Neural crest cell (in vitro differentiated cells): ENCODE measurements at places on chromosomes 11 and 22. TPM values are rescaled to one million over a fixed set of nuclear protein-coding genes. Genes with fewer than 3 reads are reported as not detected.

DNA sequence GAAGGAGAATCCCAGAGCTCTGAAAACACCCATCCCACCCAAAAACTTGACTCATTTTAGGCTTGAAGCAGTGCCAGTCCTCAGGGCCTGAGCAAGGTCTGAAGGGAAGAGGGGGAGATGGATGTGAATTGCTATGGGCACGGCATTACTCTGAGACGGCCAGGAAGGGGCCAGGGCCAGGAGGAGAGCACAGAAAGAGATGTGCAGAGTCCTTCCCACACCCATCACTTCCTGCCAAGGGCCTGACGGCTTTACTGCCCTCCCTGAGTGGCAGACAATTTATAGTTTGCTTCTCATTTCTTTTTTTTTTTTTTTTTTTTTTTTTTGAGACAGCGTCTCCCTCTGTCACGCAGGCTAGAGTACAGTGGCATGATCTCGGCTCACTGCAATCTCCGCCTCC lies 22.5 kb downstream of the TAB1 start:
- no peaks in the 10 kb centered on the region for H3K4me1 ChIP-seq
- no peak overlapping the region for H3K27ac ChIP-seq
- no peaks in the 10 kb centered on the region for H3K27me3 ChIP-seq
- DNase-seq: no peak
- H3K36me3 ChIP-seq: peaks cover 11% of the 10 kb centered on the region

DDIAS gene
- total RNA-seq: 22.1 and 23.2 TPM in 2 replicates

GRCh38 chr11:22976146-22976545 lies 115.9 kb upstream of the CCDC179 start:
- H3K36me3 ChIP-seq: peaks cover 3% of the 10 kb centered on the region
- H3K27me3 ChIP-seq: no peaks in the 10 kb centered on the region
- no peaks in the 10 kb centered on the region for H3K4me1 ChIP-seq
- H3K27ac ChIP-seq: no peak overlapping the region
- no peak for DNase-seq

FGF19 gene
- 0.21 and 0.34 TPM in 2 replicates for total RNA-seq

ZDHHC5 gene
- total RNA-seq: 42.7 and 50.1 TPM in 2 replicates

GRCh38 chr11:3161309-3161708 lies 3.8 kb downstream of the OSBPL5 start:
- no peak overlapping the region for H3K27ac ChIP-seq
- peak overlapping the region; percentile 92 for H3K4me3 ChIP-seq
- no peak for DNase-seq
- no peaks in the 10 kb centered on the region for H3K27me3 ChIP-seq
- H3K36me3 ChIP-seq: no peaks in the 10 kb centered on the region

PIH1D2 gene
- total RNA-seq: 3.6 and 4.5 TPM in 2 replicates

GRCh38 chr11:106389101-106389500 lies 311.6 kb downstream of the AASDHPPT start:
- no peaks in the 10 kb centered on the region for H3K27me3 ChIP-seq
- H3K4me3 ChIP-seq: no peak overlapping the region
- peaks cover 17% of the 10 kb centered on the region for H3K4me1 ChIP-seq
- peaks cover 3% of the 10 kb centered on the region for H3K36me3 ChIP-seq

GRCh38 chr22:35656284-35656752 lies 8.1 kb downstream of the APOL6 start:
- no peak overlapping the region for H3K27ac ChIP-seq
- DNase-seq: no peak
- no peaks in the 10 kb centered on the region for H3K4me1 ChIP-seq
- H3K27me3 ChIP-seq: peaks cover 5% of the 10 kb centered on the region

FOLR2 gene
- total RNA-seq: not detected in 2 replicates

DNA sequence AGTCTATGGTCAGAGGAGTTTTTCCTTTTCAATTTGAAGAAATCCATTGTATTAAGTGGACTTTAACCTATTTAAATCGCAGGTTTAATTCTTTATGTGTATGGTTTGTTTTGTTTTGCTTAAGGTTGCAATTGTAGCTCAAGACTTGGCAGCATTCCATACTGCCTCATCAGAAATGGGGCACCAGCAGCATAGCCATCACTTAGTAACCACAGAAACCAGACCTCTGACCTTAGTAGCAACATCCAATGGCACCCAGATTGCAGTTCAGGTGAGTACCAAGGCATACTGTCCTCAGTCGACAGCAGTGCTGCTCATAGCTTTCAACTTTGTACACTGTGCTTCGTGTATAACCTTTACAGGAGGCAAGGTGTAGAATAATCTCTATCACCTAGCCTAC lies 48.4 kb upstream of the WEE1 start:
- H3K27ac ChIP-seq: no peak overlapping the region
- H3K4me3 ChIP-seq: no peak overlapping the region
- no peaks in the 10 kb centered on the region for H3K27me3 ChIP-seq
- H3K4me1 ChIP-seq: peaks cover 11% of the 10 kb centered on the region
- DNase-seq: no peak

- no peaks in the 10 kb centered on the region for H3K36me3 ChIP-seq
- no peak overlapping the region for H3K27ac ChIP-seq
- DNase-seq: no peak
- no peak overlapping the region for H3K4me3 ChIP-seq
- no peaks in the 10 kb centered on the region for H3K4me1 ChIP-seq
These were observed 33.0 kb upstream of the PAK1 start for GRCh38 chr11:77506857-77507256.

DNA sequence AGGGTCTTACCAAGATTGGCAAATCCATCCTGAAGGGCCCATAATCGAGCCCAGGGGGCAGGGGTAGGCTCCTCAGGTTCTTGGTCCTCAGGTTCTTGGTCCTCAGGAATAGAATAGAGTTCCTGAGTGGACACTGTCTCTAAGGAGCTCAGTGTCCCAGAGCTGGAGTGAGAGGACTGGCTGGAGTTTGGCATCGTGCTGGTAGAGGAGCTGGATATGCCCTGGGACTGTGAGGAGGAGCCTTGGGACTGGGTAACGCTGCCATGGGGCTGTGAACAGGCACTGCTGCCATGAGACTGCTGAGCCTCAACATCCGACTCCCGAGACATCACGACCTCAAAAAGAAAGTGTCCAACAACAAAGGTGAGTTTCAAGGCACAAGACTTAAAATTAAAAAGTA lies 7.2 kb downstream of the CHEK2 start:
- peaks cover 19% of the 10 kb centered on the region for H3K4me1 ChIP-seq
- no peak for DNase-seq
- no peak overlapping the region for H3K27ac ChIP-seq

PNPLA5 gene
- not detected in 2 replicates for total RNA-seq

SYT13 gene
- total RNA-seq: 1.7 TPM in 2 replicates

CARD10 gene
- total RNA-seq: 7.0 and 7.3 TPM in 2 replicates

DNA sequence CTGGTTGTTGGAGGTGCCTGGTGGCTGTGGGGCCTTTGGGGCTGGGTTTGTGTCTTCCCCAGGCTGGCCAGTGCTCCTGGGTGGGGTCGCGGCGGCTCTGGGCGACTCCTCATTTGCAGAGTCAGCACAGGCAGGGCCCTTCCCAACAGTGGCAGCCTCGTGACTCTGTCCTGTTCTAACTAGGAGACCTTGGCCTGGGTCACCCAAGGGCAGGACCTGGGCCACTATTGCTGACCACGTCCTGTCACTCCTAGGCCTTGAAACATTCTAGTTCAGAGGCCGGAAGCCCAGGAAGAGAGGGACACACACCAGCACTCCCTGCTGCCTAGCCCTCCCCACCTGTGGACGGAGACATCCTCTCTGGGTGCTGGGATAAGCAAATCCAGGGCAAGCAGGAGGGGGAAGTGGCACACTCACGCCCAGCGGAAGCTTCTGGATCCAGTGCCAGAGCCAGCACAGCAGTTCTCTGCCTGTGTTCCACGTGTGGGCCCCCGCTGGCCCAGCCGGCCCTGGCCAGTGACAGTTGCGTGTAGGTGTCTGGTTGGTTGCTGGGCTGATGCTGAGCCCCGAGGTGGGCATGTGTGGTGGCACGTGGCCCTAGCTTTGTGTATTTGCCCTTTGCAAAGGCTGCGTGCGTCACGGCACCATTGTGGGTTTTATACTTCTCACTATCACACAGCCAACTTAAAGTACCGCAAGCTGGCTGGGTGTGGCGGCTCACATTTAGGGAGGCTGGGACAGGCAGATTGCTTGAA lies 4.3 kb upstream of the CHID1 start:
- no peak overlapping the region for H3K27ac ChIP-seq
- H3K4me3 ChIP-seq: no peak overlapping the region
- H3K36me3 ChIP-seq: no peaks in the 10 kb centered on the region
- DNase-seq: no peak
- no peaks in the 10 kb centered on the region for H3K27me3 ChIP-seq

- no peaks in the 10 kb centered on the region for H3K36me3 ChIP-seq
- peak overlapping the region; percentile 72 for H3K27ac ChIP-seq
These were observed 846 bp upstream of the OAF start for GRCh38 chr11:120209746-120210625.

- DNase-seq: peak; percentile 12
- no peaks in the 10 kb centered on the region for H3K27me3 ChIP-seq
- H3K36me3 ChIP-seq: no peaks in the 10 kb centered on the region
- H3K4me3 ChIP-seq: no peak overlapping the region
- peak overlapping the region; percentile 83 for H3K27ac ChIP-seq
These were observed 52.8 kb upstream of the CCDC188 start for GRCh38 chr22:20203552-20204201.

DNA sequence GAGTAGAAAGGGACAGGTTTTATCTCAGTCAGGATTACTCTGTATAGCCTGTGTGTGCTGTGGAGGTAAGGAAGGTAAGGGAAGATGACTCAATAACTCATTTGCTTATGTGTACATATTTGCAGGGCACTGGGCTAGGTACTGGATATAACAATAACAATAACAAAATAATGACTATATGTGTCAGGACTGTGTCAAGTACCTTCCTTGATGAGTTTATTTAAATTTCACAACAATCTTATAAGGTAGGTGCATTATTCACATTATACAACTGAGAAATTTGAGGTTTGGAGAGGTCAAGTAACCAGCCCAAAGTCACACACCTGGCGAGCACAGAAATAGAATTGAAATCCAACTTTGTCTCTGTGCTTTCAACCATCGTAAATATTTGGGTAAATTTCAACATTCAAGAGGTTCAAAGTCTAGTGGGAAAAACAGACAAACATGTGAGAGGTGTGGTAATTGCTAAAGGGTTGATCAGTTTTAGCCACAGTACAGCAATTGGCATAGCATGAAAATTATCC lies 131.8 kb downstream of the APIP start:
- no peak for DNase-seq
- no peak overlapping the region for H3K27ac ChIP-seq
- no peaks in the 10 kb centered on the region for H3K27me3 ChIP-seq

DNA sequence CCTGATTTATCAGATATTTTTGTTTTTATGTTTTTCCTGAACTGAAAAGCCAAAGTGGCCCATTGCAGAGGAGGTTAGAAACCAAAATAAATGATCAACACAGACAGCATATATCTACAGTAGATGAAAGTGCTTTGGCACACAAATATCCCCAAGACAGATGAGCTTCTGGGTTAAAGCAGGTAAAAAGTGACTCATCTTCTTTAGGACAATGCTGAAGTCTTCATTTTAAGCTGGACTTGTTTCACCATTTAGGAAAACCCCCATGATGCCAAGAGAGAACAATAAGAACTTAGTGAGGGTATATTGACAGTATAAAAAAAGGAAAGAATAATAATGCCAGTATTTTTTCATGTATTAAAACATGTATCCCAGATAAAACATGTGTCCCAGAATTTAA lies 100.8 kb upstream of the OR9G4 start:
- H3K4me3 ChIP-seq: no peak overlapping the region
- H3K36me3 ChIP-seq: no peaks in the 10 kb centered on the region
- no peak for DNase-seq
- H3K27me3 ChIP-seq: peaks cover 9% of the 10 kb centered on the region
- H3K27ac ChIP-seq: no peak overlapping the region
